ENCODE measurements at places on chromosomes 3 and 15.

- DNase-seq: no peak
Observed at GRCh38 chr3:115169808-115170207, 22.7 kb upstream of the ZBTB20 start.

GRCh38 chr15:29480949-29481348 is 211.3 kb upstream of the NSMCE3 start:
- no peak for DNase-seq

DNA sequence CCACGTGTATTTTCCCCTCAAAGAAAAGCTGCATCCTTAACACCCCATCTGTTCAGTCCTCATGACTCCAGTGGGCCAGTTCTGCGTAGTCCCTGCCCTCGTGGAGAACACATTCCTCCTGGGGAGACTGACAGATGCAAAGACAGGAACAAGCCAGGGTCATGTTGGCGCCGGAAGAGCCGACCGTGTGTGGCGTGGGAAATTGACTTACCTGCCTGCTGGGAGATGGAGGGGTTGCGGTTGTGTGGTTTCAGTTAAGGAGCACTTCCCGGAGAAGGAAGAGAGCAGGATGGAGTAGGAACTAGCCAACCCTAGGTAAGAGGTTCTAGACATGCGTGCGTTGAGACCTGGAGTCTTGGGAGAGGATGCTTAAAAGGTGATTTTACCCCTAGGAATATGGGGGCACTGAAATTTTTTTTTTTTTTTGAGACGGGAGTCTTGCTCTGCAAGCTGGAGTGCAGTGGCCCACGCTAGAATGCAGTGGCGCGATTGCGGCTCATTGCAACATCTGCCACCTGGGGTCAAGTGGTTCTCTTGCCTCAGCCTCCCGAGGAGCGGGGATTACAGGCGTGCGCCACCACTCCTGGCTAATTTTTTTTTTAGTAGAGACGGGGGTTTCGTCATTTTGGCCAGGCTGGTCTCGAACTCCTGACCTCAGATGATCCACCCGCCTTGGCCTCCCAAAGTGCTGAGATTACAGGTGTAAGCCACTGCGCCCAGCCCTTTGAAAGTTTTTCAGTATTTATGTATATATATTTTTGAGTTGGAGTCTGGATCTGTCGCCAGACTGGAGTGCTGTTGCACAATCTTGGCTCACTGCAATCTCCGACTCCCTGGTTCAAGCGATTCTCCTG is 1.4 kb downstream of the VHL start:
- no peak for DNase-seq

DNA sequence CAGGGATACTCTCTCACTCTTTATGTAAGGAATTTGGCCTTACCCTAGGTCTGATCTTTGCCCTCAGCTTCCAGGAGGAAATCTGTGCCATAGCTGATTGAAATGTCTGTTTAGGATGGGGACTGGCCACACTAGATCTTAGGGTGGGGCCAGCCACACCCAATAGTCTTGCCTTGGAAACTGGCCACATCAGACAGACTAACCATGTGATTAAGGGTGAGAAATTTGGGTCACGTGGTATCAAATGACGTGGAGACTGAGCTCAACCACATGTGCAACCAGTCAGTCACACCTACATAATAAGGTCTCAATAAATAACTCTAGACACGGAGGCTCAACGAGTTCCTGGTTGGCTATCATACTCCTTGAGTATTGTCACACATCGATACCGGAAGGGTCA is 113.5 kb downstream of the CNTN3 start:
- no peak for DNase-seq

DNA sequence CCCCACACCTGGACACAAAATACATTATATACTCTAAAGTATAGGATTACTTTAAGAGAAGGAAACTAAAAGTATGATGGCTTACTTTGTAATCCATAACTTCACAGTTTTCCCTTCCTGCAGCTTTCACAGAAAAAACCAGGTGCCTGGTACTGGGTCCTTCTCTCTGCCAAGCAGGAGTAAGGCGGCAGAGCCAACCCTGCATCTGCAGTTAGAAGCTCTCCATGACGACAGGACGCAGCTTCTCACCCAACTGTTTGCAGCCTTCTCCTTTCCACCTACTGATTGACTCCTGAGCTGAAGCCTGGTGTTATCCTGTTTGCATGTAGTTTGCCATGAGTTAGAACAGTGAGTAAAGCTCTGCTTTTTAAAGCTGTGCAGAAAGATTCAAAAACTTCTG is 6.7 kb downstream of the MRAS start:
- no peak for DNase-seq

- DNase-seq: no peak
Observed at GRCh38 chr3:171116365-171116764, 89.8 kb upstream of the SLC2A2 start.

DNA sequence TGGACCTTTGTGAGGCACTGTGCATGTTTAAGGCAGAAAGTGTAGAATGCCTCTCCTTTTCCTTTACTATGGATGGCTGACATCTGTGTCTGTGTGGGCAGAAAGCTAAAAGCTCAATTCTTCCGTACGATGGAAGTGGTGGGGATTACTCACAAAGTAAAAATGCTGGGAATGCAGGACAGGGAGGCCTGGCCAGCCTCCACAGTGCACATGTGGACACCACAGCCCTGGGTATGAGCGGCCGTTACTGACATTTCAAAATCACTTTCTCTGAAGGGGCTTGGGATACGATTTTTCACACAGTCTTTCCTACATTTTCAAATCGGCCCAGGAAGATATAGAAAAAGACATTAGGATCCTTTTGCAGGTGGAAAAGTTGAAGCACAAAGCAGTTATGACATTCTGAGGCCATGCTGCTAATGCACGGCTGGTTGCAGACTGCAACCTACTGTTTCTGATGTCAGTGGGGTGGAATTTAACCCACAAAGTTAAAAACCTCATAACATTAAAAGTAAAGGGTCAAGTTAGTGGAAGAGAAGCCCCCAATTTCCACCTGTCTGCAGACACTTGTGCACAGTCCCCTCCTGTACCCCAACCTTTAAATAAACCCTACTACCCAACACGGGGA is 27.9 kb downstream of the EHD4 start:
- peak; percentile 67 for DNase-seq

DNA sequence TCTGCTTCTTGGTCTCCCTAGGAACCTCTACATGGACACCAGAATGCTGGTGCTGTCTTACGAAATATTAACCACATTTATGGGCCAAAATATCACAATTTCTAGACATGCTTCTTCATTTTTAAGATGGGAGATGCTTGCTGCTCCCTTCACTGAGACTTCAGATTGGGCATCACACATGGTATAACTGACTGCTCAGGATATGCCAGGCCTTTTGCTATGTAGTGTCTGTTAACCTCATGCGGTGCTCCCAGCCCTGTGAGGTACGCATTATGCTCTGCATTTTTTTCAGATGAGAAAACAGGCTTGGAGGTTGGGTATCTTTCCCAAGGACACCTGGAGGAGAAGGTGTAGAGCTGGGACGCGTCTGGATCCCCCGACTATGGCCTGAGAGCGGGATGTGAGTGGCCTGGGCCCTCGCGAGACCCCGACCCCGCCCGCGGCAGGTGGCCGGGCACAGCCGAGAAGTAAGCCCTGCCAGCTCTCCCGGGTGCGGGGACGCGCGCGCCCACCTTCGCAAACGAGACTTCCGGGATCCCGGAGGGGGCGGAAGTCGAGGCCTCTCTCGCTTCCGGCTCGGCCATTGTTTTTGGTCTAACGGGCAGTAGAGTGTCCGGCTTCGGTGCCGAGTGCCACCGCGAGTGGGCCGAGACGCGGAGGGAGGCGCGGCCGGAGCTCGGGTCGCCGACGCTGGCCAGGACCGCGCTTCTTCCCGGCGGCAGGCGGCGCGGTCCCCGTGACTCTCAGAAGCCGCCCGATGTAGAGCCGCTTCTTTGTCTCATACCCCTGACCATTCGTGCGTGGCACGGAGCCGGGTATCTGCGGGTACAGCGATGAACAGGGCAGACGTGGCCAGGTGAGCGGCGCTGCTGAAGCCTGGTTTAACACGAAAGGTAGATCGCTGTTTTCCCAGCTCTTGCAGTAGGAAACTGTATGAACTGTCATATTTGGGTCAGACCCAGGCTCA is at the start of gene ZKSCAN7:
Gene ZKSCAN7 (plus strand): TSS at position 568 of the 967 bp plus-strand sequence. CDS start 1,855 bp downstream, outside the sequence.
- no peak for DNase-seq

Measured in AG09309 (cell line).